Foreskin keratinocyte (primary cell): ENCODE measurements at places on chromosomes 5 and 9.

- DNase-seq, result peak; percentile 22
Measured at GRCh38 chr9:74413876-74414275, 83.3 kb upstream of the RORB start.

DNA sequence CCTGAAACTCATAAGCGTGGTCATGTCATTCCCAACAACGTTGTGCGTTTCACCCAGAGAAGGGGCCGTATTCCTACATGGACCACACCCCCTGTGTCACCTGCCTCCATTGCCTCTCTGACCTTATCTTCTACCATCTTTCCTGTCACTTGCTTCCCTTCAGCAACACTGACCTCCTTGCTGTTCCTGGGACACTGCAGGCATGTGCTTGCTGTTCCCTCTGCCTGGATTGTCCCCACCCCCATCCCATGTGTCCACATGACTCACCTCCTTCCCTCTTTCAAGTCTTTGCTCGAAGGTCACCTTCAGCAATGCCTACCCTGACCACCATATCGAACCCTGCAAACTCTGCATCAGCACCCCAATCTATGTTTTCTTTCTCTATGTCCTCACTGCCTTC, 133.2 kb upstream of the ZNF618 start:
- no peak for DNase-seq

- no peak for DNase-seq
Measured at GRCh38 chr9:87710443-87710842, 15.5 kb upstream of the CTSL start.

GRCh38 chr9:77092536-77092935, 73.1 kb downstream of the FOXB2 start:
- peak; percentile 4 for DNase-seq

DNA sequence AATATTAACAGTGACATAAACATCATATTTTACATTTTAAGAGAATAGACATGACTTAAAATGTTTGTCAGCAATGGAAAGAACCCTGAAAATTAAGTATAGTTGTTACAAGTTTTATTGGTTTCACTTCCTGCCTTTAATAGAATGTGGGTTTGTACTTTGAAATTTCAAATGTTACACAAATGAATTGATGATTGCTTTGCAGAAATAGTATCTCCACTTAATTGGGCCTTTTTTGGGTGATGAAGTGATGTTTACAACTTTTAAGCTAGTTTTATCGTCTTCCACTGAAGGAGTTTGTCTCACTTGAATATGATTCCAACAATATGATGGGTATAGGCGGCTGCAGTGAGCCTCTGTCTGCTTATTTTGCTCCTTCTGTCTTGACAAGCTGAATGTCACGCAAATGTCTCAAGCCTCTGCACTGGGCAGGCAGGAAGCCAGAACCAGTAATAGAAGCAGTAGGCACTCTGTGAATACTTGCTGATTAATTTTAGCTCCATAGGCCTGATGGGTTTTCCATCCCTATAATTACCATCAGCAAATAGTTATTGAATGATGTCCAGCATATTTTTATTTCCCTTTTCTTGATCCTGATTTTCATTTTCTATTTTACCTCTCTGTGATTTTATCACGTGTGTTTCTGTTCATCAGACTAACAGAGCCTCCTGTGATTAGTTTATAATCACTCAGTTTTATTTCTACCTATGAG, 10.6 kb upstream of the NR3C1 start:
- DNase-seq, result no peak

- no peak for DNase-seq
Measured at GRCh38 chr5:79922626-79923025, 68.4 kb downstream of the MTX3 start.

DNA sequence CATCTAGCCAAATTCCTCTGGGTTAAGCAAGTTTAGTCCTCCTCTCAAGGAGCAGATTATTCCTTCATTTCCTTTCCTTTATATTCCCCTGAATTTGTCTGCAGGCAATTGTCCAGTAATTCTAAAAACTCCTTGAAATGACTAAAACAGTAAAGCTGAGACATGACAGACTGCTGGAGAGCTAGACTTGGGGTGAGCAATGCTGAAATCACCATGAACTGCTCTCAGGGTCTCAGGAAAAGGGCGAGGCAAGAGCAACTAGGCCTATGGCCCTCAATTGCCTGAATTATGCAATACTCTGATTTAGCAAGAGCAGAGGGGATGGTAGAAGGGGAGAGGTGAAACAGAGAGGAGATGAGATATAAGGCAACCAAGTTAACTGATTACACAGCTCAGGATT, 172.9 kb upstream of the NREP start:
- DNase-seq, result peak; percentile 90

DNA sequence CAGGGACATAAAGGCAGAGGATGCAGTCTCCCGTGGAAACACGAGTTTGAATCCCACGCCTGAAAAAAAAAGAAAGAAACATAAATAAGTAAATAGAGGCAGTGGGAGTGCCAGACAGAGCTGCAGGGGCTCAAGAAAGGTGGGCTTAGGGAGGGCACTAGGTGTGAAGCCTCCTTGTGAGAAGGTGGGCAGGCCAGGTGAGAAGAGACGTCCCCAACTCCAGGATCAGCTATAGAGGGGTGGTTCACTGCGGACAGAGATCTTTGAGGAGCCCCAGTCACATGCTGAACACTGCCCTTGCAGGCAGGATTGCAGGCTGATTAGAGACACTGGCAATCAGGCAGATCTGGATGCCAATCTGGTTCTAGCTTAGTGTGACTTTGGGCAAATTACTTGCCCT, 172.1 kb downstream of the RGS3 start:
- DNase-seq, result no peak

- DNase-seq, result peak; percentile 82
Measured at GRCh38 chr5:95727764-95728191, 3.4 kb upstream of the RHOBTB3 start.

DNA sequence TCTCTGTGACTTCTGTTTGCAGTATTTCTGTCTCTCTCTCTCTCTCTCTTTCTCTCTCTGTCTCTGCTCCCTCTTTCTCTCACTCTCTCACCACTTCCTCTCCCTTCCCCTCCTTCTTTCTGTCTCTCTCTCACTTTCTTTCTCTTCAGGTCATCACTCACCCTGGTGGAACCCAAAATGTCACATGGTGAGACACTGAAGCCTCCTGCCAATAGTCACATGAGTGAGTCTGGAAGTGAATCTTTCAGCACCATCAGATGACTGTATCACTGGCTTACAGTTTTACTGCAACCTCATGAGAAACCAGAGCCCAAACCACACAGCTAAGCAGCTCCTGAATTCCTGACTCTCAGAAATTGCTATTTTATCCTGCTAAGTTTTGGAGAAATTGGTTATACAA, 414.6 kb downstream of the CAAP1 start:
- no peak for DNase-seq

- DNase-seq, result no peak
Measured at GRCh38 chr9:124473310-124473709, 23.1 kb downstream of the ADGRD2 start.

GRCh38 chr9:5230554-5230953, 665 bp upstream of the INSL4 start:
- DNase-seq, result no peak

GRCh38 chr9:98833090-98833956, 25.9 kb downstream of the GALNT12 start:
- DNase-seq, result no peak

- DNase-seq, result peak; percentile 15
Measured at GRCh38 chr9:23044549-23044948, 597.9 kb downstream of the DMRTA1 start.

GRCh38 chr9:114056527-114056926, 21.6 kb downstream of the AMBP start:
- no peak for DNase-seq

DNA sequence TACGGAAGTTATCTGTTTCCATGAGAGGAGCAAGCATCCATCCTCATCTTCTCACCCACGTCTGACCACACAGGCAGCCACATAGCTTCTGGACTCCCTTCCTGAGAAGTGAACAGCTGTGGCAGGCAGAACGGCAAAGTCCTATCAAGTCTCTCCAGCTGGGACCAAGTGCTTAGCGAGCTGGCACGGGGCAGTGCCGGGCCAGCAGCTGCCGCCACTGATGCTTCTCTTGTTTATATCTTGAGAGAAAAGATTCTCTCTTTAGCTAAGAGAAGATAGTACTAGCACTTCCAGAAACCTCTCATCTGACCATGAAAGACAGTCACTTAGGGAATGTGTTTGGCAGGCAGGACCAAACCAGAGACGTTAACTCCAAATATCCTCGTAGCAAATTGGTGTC, 37.2 kb downstream of the PLAC8L1 start:
- no peak for DNase-seq

- DNase-seq, result no peak
Measured at GRCh38 chr5:124702525-124702924, 43.9 kb downstream of the ZNF608 start.

GRCh38 chr9:38651400-38652042, 31.1 kb upstream of the ANKRD18A start:
- no peak for DNase-seq

DNA sequence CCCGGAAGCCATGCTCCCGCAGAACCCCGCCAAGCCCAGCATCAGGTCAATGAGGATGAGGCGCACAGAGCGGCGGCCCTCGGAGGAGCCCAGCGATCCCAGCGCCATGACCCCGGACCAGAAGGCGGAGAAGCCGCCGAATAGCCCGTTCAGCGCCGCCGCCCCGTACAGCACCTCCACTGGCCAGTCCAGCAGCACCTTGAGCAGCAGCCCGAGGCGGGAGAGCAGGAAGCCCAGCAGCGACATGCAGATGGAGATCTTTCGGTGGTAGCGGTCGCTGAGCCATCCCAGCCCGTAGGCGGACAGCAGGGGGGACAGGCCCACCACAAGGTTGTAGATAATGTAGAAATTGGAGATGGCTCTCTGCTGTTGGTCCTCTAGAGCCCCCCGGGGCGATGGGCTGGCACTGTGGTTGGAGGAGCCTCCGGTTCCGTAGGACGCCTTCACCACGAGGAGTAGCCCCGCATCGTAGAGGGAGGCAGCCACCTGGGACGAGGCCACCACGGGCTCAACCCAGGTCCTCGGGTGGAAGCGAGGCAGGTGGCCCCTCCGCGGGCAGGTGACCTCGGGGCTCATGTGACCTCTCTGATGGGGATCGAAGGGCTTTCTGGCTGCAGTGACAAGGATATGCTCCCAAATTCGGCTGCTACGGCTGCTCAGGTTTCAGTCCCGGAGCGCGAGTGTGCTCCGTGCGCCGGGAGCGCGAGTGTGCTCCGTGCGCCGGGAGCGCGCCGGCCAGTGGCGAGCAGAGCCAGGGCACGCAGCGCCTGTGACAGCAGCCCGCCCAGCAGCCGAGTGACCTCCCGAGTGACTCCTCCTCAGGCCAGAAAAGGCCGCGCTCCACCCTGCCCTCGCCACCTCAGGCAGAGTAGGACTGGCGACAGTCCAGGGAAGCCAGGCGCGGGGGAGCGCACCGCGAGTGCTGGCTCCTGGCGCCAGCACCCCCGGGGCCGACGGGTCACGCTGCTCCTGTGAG, at the start of gene SLC46A2:
SLC46A2 (minus strand) TSS at position 771 of the 976 bp plus-strand sequence; CDS start at position 576, 195 bp downstream.
- no peak for DNase-seq

GRCh38 chr5:172281346-172281745, 2.2 kb downstream of the UBTD2 start:
- no peak for DNase-seq

DNA sequence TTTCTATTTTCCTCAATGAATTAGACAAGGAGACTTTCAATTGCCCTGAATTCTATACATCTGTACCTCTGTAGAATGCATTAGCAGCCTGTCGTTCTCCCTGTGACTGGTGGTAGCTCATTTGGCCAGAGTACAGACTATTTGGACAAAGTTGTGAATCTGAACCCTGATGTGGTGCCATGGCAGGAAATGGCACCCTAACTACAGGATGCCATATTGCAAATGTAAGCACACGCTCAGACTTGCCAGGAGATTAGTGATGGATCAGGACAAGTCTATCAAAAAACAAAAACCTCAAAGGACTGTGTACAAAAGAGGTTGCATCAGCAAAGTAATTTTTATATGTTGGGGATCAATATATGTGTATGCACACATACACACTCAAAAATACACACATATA, 58.3 kb downstream of the SVEP1 start:
- DNase-seq, result peak; percentile 43

DNA sequence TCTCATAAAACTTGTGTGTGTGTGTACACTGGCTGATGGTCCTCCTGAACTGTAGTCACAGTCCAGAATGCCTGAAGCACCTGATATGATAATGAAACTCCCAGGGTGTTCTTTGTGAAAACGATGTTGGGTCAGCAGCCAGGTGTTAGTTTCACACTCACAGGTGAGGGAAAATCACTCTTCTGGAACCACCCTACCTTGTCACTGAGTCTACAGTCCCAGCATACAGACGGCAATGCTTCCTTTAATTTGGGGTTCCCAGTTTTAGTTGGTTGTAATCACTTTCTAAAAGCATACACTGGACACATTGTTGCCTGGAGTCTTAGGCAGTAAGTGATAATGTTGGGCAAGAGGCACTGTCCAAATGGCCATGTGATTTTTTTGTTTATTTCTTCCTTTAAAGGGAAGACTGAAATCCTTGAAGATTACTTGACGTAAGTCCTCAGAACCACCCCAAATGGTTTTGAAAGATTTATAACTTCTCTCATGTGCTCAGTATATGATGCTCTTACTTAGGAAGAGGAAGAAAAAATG, 18.2 kb upstream of the MGAT1 start:
- no peak for DNase-seq

DNA sequence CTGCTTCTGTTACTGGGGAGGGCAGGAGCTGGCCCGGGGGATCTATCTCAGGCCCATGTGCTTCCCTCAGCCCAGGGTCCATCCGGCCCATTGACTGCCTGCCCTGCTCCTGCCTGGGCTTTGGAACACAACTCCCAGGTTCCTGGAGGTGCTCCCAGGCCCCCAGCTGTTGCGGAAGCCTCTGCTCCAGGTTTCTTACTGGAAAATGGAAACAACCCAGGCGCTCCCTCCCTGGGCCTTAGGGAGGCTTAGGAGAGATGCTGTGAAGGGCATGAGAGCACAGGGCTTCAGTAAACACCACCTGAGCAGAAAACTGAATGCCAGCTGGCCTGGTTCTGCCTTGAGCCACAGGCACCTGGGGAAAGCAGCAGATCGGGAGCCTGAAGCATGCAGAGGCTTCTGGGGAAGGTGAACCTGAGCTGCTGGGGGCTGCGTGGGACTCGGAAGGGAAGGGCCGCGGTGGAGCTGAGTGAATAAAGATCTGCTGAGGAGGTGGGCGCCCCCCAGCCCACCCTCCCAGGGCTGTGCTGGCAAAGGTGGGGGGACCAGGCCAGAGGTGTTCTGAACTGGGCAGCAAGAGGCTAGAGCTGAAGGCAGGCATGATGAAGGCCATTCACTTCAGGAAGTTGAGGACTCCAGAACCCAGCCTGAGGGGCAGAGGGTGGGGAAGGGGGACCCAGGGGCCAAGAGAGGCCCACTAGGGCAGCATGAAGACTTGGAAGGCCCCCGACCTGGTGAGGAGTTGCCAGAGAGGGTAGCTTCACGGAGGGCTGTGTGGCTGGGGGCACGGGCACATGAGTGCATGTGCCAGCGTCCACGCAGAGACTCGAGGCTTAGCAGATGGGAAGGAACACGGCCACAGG, 64.8 kb downstream of the SHB start:
- DNase-seq, result no peak

GRCh38 chr9:125361837-125362531, 100.4 kb downstream of the GAPVD1 start:
- DNase-seq, result no peak

- no peak for DNase-seq
Measured at GRCh38 chr5:134432677-134433359, 21.1 kb upstream of the CDKN2AIPNL start.
